Left hindlimb (tissue), 1 donor: ENCODE measurements at places on chromosomes 5 and 9.

DNA sequence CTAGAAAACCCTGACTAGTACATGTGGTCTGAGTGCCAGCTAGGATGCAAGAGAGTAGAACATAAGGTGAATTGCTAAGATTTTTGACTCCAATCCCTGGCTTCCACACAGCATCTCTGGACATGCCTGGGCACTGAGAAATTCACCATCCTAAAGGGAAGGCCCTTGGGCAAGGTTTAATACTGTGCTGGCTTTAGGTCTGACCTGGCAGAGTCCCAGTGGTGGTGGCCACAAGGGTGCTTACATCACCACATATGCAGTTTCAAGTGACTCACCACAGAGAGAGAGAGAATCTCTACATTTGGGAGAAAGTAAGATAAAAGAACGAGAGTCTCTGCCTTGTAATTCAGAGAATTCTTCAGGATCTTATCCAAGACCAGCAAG is 661.6 kb upstream of the C9orf72 start:
- DNase-seq = no peak

DNA sequence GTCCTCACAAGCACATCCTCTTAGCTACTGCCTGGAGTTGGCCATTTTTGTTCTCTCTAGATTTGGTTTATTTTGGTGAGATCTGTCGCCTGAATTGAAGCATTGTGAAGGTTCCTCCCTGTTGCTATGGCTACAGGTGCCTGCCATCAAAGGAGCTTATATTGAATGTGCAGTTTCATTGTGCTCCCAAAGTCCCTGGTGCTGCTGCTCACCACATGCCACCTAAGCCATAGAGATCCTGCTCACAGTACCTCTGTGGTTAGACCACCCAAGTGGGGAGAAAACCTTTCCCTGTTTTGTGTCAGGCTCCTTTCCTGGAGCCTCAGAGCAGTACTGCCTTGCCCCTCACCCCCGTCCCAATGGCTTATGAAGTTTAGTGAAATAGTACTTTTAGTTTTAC is 383.4 kb downstream of the TMEM38B start:
- no peak for DNase-seq

DNA sequence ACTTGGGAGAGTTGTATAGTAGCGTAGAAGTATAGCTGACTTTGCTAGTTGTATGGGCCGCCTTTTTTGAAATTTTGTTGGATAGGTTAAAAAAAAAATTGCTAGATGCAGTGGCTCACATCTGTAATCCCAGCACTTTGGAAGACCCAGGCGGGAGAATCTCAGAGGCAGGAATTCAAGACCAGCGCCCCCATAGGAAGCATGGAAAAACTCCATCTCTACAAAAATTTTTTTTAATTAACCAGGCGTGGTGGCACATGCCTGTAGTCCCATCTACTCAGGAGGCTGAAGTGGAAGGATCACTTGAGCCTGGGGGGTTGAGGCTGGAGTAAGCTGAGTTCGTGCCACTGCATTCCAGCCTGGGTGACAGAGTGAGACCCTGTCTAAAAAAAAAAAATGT is 59.2 kb downstream of the SMC5 start:
- no peak for DNase-seq

DNA sequence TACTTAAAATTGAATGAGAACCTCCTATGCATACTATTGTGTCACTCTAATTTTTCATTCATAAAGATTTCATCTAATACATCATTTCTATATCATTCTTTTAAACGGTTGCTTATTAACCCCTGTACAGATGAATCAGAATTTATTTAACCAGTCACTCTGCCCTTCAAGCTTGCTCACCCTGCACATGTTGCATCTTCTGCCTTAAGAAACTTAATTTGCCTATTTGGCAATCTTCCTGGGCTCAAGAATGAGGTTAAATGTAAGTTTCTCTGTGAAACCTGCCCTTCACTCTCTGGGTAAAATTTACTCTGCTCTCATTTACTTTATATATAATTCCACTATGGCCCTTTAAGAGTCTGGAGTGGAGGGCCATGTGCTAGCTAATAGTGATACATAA is 434.7 kb upstream of the ZNF608 start:
- no peak for DNase-seq

GRCh38 chr5:18281947-18282581 is 647.8 kb downstream of the TAF11L14 start:
- no peak for DNase-seq

DNA sequence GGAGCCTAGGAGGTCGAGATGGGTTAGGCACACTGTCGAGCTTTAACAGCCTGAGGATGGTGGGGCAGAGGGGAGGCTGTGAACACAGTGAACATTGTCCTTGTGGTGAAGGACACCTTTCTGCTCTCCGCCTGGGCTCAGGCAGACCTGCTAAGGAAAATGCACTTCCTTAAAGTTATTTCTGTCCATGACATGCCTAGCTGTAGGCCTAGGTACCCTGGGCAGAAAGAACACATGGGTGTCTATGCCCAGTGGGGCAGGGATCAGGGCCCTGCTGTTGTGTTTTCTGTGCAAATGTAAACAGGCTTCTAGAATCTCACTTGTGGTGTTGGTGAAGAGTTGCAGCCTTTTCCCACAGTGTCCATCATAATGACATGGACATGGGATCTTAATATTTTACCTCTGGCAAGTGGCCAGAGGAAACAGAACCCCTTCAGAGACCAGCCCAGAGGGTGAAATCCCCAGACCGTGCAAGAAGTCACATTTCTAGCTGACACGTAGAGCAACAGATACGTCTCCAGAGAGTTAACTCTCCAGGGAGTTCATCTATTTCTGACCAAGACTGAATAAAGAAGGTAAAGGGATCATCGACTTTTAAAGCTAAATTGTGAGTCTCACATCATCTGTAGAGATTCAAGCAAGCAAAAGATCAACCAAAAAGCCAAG is 79.2 kb downstream of the C9orf152 start:
- DNase-seq = no peak

- no peak for DNase-seq
Observed at GRCh38 chr5:132681476-132681831, 7.7 kb downstream of the IL4 start.

- DNase-seq = no peak
Observed at GRCh38 chr5:172509405-172509781, 55.1 kb upstream of the SH3PXD2B start.

DNA sequence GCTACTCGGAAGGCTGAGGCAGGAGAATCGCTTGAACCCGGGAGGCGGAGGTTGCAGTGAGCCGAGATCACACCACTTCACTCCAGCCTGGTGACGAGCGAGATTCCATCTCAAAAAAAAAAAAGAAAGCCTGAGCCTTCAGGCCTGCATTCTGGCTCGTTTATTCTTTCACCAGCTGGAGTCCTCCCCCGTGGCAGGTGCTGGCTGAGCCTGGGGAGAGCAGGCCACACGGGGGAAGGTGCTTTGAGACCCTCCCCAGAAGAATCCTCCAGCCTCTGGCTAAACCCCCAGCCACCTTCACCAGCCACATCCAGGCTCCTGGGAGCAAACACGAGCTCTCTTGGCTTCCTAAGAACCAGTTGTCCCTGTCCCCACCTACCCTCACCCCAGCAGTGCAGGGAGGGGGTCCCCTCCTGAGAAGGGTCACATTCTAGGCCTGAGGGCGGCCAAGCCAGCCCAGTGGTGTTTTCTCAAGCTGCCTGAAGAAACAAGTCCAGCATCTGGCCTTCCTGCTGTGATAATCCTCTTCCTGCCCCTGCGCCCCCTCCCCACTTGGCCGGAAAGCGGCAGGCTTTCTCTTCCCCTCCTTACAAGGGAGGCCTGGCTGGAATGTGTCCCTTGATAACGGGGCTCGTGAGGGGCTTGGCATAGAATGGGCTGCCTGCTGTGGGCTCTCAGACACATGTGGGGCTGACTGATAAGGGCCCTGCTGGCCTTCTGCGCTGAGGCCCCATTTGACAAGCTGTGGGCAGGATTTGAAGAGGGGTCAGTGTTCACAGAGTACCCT is 41.5 kb downstream of the PLPP7 start:
- no peak for DNase-seq

DNA sequence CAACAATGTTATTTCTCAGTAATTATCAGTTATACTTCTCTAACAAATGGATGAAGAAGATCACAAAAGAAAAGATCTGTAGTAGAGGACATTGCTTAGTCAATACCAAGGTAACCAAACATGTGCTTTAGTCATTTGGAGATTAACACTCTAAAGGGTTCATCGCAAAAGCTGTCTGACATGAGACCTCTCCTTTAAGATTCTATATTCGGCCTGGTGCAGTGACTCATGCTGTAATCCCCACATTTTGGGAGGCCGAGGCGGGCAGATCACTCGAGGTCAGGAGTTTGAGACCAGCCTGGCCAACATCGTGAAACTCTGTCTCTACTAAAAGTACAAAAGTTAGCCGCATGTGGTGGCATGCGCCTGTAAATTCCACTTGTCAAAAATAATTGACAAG is 18.3 kb upstream of the CKMT2 start:
- DNase-seq = no peak

DNA sequence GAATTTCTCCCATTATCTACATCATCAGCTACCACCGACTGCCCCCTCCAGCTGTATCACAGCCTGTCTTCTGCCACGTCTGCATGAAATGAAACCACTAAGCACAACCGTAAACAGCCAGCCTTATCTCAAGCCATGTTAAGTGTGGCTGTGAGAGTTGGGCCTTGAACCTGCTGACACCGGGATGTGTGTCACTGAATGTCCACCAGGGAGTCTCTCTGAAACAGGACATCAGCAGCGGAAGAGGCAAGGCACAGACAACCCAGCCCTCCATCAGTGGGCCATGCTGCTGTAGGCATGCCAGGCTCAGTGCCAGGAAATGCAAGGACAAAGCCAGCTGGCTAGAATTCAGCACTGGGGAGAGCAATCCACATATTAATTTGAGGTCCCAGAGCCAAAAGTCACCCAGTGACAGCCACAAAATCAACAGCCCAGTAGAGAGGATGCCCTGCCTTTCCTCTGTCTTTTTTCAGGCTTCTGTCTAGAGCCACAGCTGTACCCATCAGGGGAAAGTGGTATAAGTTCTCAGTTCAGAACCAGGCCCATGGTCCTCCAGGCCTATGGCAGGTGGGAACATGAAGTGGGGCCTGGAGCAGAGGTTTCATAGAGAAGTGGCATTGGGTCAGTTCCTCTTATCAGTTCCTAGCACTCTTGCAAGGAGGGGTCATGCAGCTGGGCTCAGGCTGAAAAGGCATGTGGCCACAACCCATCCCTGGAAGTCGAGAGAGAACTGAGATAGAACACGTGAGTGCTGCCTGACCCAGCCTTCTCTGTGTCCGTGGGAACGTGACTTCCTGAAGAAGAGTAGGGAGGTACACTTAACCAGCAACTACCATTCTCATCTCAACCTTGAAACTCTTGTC is 199.4 kb downstream of the ESM1 start:
- DNase-seq = no peak

DNA sequence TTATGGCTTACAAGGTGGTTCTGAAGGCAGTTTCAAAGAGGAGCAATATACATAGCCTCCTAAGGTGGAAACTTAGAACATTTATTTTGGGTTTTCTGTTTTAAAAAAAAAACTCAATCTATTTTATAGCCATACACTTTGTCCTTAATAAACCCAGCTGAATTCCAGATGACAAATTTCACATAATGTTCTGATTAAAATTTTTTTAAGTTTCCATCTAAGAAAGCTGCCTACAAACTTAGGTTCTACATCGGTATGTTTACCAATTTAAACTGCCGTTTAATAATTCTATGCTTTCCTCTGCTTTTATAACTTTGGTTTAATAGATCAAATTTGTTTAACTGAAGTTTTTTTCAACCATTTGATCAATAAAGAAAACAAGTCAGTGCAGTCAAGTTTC is 12.5 kb downstream of the NR3C1 start:
- no peak for DNase-seq

DNA sequence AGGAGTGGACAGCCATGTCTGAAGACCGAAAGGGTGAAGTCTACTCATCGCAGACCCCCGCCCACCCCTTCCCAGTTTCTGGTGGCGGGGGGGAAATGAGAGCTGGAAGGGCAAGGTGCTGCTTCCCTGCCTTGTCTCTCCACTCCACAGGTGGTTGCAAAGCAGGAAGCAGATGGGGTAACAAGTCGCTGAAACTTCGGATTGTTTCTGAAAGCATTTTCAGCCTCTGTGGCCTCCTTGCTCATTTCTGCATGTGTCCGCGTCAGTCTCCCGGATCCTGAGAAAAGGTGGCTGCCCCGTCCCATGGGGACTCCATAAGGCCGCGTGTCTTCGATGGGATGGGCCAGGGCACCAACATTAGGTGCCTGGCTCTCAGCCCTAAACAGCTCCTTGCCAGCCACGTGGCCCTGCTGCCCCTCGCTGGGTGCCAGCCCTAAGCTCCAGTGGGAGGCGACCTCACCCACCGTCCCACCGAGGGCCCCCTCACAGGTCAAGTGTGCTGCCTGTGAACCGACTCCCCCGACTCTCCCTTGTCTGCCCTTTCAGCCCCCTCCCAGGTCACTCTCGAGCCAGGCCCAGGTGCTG is 971 bp downstream of the PHYKPL start:
- DNase-seq = peak; percentile 23

GRCh38 chr9:91485006-91485405 is 61.4 kb upstream of the NFIL3 start:
- no peak for DNase-seq

GRCh38 chr5:89449392-89450148 is 566.6 kb upstream of the MEF2C start:
- DNase-seq = no peak

- no peak for DNase-seq
Observed at GRCh38 chr5:53929570-53929969, 369.1 kb downstream of the NDUFS4 start.

DNA sequence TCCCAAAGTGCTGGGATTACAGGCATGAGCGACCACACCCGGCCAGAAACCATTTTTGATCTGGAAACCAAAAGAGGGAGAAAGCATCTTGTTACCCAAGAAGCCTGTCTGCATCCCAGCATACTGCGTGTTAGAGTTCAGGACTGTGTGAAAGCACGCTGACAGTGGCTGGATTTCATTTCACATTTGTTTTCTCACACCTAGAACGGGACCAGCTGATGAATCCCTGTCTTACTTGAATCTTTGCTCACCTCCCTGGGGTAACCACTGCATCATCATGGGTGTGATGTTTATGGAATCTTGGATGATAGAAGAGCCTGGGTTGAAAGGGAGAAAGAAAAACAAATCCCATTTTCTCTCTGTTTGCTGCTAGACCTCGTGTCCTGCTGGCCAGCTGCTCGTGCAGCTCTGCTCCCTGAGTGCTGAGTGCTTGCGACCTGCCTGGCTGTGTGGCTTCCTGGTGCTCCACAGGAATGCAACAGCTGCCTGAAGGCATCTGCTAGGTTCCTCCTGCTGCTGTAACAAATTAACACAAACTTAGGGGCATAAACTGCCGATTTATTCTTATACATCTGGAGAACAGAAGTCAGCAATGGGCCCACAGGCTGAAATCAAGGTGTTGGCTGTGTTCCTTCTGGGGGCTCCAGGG is 378.3 kb upstream of the DAP start:
- DNase-seq = no peak

GRCh38 chr5:111961862-111962261 is 204.9 kb upstream of the NREP start:
- DNase-seq = no peak

GRCh38 chr5:1746371-1747078 is 53.1 kb downstream of the MRPL36 start:
- peak; percentile 25 for DNase-seq
